ENCODE measurements at places on chromosomes 2 and 18.

GRCh38 chr2:19169134-19169768 is 189.2 kb downstream of the OSR1 start:
- DNase-seq, result no peak

- no peak for DNase-seq
These were observed 136.1 kb downstream of the TMEM200C start for GRCh38 chr18:5759194-5759593.

DNA sequence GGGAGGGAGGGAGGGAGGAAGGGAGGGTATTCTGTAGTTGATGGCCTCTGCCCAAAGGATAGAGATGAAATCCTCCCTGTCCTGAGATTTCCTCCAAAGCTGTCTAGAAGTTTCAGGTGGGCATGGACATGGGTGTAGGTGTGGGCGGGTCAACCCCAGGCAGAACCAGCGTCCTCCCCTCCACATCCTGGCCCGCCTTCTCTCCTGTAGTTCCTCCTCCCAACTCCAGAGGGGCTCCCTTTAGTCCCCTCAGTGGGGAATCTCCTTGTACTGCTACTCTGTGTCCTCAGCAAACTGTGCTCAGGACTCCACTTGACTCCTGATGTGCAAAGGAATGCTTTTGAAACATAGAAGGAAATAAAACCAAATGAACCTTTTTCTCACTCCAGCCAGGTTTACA is 88.1 kb downstream of the MRPS9 start:
- no peak for DNase-seq

DNA sequence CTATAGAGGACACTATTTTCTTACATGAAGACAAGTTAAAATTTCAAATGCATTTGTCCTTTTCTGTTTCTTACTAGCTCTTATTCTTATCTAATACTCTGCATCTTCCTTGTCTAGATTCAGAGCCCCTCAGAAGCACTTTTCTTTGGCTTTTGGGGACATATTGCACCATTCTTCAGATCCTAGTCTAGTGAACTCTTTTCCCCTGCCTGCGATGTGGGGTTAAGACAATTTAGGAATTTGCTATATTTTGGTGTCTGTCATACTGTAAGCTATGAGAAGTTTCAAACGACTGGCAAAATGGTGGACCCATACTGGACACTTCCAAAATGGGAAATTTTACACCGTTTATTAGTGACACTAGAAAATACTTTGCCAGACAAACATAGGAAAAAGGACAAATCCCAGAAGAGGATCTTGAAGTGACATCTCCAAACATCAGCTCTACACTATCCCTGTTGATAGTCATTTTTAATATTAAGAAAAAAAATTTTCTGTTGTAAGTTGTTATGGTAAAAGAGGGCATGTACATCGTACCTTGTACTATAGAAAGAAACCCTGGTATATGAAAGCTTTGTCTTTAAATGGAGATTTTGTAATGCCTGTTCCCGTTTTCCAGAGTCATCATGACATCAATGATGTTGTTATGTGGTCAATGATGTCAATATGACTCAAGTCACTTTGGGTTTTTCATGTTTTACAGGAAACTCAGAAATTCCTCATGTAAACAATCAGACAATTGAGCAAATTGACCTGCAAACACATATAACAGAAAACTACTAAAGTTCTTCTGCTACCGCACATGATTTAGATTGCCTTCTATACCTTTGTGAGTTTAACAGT is 4.4 kb upstream of the KYNU start:
- DNase-seq, result no peak

- DNase-seq, result no peak
These were observed 106.5 kb downstream of the ZNF532 start for GRCh38 chr18:58970943-58971790.

DNA sequence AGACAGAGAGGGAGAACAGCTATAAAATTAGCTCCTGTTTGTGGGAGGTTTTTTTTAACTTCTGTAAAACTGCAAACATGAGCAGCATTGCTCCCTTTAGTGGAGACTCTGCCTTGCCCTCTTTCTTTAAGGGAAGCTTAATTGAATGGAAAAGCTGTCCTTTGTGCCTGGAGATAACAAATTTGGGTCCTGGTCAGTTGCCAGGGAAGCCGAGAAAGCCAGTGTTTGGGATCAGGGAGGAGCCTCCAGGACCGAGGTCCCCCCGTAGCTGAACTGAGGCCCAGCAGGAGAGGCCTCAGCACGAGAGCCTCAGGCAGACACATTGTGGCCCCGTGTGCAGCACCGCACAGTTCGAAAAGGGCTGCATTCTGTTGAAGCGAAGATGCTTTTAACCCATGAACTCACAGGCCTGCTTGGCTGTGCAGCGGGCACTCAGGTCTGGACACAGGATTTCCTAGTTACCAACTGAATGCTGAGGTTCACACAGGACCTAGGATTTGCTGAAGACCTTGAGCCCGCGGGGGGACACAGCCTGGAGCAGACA is 369.7 kb downstream of the DCDC2C start:
- DNase-seq, result no peak

Data from bone marrow (tissue), 2 donors.